ENCODE measurements at places on chromosomes 6 and 20.

GRCh38 chr20:39877788-39878187 is 811.2 kb downstream of the MAFB start:
- DNase-seq, result no peak

GRCh38 chr6:32337186-32337805 is 34.4 kb downstream of the TSBP1 start:
- DNase-seq, result no peak

GRCh38 chr6:126308362-126308761 is 31.6 kb upstream of the CENPW start:
- no peak for DNase-seq

DNA sequence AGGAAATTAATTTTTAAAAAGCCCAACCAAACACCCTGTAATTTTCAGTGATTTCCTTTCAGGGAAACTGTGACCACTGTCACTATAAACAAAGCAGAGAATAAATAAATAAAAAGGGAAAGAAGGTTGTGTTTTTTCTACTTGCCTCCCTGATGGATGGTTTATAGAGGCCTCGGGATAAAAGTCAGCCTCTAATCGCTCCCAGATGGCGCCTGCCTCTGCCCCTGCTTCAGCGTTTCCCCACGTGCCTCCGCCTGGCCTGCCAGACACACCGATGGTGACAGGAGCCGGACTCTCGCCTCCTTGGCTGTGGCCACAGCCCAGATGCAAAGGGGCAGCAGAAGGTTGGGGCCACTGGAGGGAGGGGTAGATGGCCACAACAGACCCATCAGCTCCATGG is 327.7 kb downstream of the CDC5L start:
- DNase-seq, result no peak

GRCh38 chr20:34396408-34396807 is 33.3 kb downstream of the ITCH start:
- DNase-seq, result no peak

DNA sequence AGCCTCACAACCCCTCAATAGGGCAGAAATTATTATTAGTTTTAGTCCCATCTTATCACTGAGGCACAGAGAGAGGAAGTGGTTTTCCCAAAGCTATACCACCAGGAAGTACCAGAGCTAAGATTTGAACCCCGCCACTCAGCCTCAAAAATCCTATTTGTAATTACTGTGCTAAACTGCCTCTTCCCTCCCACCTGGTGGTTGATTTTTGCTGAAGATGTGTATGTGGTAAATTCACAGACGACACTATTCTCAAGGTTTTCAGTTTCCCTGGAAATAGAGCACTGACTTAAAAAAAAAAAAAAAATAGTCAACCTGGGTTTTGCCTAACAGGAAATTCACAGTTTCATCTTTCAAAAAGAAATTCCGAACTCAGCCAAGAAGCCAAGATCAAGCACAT is 57.9 kb downstream of the TSHZ2 start:
- no peak for DNase-seq

DNA sequence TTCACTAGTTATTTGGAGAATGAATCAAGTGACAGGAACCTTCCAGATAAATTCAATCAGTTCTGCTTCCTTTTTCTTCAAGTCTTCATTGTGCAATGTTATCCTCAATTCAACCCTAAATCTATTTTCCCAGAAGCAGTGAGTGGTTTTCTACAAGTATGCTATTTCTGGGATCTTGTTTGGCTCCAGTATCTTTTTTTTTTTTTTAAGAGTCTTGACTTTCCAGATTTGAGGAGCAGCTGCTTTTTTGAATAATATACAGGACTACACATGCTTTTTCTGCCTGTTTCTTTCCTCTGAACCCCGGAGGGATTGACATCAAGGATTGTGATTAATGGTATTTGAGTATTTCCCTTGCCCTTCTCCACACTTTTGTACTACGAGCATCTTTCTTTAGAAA is 339.2 kb upstream of the JAG1 start:
- no peak for DNase-seq

DNA sequence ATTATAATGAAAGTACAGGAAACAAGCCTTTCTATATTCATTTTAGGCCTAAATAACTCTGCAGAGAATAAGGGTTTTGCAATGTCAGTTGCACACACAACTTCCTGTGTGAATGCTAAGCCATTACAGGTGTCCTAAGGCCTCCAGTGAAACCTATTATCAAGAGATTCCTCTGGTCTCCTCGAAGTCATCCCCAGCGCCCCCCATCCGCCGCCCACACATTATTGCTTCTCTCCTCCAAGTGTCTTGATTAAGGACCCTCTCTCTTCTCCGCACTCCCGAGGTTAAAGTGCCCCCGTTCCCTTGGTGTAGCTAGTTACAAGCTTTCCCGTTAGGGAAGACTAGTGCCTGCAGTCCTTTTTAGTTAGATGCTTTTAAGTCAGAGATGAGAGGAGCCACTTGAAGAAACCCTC is 1.3 kb downstream of the HIVEP2 start:
- peak; percentile 2 for DNase-seq

DNA sequence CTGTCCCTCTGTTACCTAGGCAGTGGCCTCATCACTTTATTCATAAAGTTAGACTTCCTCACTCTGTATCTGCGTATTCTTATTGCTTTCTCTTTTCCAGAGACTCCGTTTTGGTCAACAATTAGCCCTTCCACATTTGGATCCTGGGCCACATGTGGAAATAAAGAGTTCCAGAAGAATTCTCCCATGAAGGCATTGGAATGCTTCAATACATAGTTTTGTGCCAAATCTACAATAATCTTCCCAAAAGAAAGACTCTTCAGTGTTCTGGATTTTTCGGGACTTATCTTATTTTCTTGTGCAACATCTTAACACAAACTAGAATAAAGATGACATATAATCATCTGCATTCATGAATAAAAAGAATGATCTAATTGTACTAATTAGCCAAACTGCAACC is 187.7 kb upstream of the BMP2 start:
- DNase-seq, result no peak

- DNase-seq, result no peak
Measured at GRCh38 chr20:1319051-1319450, 9.9 kb downstream of the SDCBP2 start.

DNA sequence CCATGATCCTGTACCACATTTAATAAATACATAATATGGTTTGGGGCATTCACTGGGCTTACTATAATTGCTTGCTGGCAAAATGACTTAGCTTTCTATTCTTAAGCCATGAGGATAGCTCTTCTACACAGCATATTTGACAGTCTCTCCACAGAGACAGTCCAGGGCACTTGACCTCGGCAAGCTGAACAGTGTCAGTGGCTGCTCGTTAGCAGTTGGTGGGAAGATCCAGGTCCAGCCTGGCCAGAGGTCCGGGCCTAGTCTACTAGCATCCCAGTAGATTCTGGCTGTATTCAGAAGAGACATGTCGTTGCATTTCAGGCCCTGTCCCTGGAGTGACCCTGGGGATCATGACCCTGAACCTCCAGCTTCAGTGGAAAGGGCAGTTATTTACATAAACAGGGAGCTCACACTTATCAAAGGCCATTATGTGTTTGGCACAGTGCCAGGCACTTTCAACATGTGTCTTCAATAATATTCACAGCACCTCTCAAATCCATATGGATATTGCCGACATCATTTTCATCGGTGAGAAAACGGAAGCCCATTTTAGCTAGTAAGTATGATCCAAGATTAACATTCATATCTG is 139.0 kb downstream of the IMPG1 start:
- DNase-seq, result no peak

GRCh38 chr6:63509652-63510352 is 62.5 kb upstream of the LOC128125822 start:
- DNase-seq, result no peak

DNA sequence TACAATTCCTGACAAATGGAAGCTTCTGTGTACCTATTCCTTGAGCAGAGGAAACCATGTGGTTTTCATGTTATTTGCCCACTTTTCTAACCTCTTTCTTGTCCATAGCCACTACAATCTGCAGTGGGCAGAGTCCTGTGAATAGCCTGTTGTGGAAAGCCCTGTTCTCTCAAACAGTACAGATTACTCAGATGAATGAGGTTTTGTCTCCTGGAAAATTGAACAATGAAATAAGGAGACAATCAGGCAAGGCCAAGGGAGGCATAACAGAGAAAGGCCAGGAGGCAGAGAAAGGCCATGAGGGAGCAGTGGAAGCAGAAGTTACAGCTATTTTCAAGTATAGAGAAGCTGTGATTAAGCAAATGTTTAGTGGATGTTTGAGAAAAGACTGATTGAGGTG is 189.3 kb downstream of the GRIK2 start:
- peak; percentile 8 for DNase-seq

GRCh38 chr20:24654425-24654824 is 185.0 kb downstream of the SYNDIG1 start:
- no peak for DNase-seq

DNA sequence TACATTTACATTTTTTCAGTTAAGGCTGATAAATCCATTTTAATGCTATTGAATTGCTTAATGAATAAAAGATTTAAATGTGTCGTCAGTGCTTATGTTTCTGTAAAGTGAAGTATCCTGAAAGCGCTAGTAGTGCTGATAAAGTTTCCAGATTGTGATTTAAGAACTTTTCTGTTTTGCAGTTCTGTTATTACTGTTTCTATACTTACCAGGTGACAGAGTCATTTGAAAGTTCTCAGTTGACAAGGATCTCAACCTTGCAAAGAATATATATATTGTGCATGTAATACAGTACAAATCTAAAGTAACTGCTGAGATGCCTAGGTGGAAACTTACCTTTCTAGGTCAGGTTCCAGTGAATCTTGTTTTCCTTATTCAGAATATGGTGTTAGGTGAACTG is 201.8 kb downstream of the ARID1B start:
- no peak for DNase-seq

DNA sequence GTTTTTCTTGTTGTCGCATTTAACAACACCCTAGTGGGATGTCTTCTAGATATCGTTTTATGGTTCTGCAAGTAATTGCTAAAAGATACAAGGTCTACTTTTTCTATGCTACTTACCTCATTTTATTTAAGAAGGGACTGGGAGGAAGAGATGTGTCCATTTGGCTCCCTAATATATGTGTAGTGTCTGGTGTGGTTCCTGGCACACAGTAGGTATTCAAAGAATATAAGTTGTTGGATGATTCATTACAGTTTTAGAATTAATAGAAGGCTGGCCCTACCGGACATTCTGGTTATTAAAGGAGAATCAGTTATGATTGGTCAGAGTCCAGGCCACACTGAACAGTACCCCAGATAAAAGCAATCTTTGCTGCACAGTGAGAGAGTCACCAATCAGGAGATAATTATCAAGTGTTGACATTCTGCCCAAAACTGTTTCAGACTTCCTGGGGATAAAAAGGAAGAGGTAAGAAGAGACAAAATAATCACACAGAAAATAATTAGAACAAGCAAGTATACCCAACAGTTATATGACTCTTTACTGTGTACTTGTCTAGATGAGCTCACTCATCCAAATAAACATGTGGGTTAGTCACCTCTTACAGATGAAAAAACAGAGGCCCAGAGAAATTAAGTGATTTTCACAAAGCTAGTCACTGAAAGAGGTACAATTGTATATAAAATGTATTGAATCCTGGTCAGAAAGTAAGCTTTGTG is 7.0 kb downstream of the TMEM244 start:
- no peak for DNase-seq

DNA sequence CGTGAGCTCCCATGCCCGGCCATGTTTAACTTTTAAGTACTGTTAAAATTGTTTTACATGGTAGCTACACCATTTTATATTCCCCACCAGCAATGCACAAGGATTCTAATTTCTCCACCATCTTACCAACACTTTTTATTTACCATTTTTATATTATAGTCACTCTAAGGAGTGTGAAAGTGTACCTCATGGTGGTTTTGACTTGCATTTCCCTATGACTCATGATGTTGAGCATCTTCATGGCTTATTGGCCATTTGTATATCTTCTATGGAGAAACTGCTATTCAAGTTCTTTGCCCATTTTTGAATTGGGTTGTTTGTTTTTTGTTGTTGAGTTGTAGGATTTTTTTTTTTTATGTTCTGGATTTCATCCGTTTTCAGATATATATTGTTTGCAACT is 15.6 kb upstream of the BPHL start:
- DNase-seq, result no peak

DNA sequence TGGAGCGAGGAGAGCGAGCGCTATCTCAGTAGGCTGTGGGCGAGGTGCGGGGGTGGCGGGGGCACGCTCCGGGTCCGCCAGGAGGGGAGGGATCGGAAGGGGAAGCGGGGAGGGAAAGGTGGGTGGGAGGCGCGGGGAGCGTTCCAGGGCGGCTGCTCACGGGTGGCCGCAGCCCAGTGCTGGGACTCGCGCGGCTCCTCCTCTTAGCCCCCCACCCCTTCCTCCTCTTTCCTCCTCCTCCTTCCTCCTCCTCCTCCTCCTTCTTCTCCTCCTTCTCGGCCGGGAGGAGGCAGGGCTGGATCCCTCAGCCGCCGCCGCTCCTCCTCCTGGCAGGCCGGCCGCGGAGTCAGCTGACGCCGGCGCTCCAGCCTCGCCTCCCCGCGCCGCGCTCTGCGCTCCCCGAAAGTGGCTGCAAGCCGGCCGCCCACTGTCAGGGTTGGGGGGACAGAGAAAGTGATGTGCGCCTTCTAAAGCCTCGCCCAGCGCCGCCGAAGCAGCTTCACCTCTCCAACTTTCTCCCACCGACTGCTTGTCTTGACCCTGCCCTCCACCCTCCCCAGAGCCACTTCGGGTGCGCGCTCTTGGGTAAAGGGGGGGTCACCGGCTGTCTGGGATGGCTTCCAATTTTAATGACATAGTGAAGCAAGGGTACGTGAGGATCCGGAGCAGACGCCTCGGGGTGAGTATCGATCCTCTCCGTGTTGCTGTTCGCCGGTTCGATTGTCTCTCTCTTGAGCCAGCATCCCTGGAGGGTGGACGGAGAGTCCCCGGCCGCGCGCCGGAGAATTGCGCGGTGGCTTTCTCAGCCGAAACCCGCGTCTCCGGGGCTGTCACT is at the start of gene DOK5:
DOK5 (plus strand) TSS at position 260 of the 835 bp plus-strand sequence; CDS start at position 614, 354 bp downstream.
- no peak for DNase-seq

- DNase-seq, result no peak
Measured at GRCh38 chr6:138689849-138690248, 83.7 kb upstream of the CCDC28A start.

GRCh38 chr20:52060794-52061714 is 130.5 kb downstream of the ZFP64 start:
- DNase-seq, result peak; percentile 44

- DNase-seq, result no peak
Measured at GRCh38 chr6:129521946-129522345, 188.0 kb downstream of the ARHGAP18 start.

GRCh38 chr6:147910281-147910680 is 401.8 kb downstream of the SAMD5 start:
- DNase-seq, result no peak

- DNase-seq, result no peak
Measured at GRCh38 chr6:32617751-32618150, 19.5 kb upstream of the HLA-DQA1 start.
